ENCODE measurements at places on chromosomes 1 and 21.

DNA sequence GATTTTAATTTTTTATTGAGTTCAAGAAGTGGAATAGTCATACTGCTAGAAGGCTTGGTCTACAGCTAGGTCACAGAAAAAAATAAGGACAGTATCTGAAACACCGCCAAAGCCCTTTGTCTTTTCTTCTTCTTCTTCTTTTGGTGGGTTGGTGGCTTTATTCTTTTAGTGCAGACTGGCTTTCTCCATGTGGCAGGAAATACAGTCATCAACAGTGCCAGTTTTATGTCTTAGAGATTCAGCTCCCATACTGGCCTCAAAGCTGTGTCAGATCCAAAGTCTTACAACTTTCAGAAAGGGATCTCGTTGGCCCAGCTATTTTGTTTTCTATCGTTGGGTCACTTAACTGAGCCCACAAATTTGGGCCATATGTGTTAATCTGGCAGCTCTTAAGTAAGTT is 58.2 kb downstream of the FNBP1L start:
- DNase-seq, result no peak

DNA sequence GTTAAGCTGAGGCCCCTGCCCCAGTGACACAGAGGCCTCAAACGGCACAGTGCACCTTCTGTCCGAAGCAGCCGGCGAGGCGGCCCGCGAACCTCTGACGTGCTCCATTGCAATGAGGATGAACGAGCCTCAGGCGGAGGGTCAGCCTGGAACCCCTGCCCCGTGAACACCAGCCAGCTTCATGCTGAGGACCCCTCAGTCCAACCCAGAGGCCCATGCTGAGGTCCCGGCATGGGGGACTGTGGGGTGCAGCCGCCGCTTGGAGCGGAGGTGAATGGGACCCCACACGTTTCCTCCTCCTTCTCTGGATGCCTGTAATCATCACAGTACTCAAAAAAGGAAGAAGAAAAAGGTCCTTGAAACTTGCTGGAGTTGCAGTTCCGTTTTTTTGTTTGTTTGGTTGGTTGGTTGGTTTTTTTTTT is 62.1 kb downstream of the PRKCZ start:
- DNase-seq, result no peak

- no peak for DNase-seq
These were observed 6.3 kb downstream of the INTS11 start for GRCh38 chr1:1318131-1318652.

DNA sequence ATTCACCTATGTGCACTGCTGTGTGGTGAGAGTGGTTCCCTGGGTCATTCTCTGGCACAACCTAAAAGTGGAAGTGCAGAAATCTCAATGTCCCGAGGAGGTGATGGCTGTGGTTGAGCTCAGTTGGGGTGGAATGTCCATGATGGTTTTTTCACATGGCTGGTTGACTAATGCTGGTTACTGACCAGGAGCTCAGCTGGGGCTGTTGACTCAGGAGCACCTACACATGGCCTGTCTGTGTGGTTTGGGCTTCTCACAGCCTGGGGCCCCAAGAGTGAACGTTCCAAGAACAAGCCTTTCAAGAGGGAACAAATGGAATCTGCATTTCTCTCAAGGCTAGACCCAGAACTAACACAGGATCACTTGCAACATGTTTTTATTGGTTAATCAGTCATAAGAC is 6.4 kb upstream of the KANK4 start:
- DNase-seq, result no peak

DNA sequence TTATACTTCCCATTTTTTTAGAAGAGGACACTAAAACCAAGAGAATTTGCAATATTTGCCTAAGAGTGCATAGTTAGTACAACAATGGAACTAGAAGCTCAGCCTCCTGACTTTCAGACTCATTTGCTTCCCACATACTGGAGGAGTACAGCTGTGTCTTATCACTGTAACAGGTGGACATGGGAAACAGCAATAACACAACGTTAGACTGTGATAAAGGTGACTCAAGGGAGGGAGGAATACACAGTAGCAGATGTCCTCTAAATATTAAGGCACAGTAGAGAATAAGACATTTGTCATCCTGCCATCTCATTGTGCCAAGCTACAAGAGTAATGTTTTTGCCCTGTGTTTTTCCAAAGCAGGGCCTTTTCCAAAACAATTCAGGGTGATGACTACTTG is 55.4 kb upstream of the JAK1 start:
- DNase-seq, result no peak

DNA sequence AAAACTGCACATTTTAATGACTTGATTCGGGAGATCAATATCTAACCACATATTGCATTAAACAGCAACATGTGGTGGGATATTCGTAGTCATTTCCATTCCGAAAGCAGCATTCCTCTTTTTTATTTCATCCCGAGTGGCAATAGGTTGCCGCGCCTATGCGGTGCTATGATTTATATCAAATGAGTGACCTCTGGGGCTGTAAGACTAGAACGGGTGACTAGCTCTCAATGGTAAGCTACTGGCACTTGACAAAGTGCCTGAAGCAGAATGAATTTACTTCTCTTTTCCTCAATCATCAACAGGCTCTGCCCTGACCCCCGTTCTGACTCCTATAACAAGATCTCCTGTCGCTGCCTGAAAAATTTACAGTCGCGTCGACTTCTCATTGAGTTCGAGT is 162.3 kb downstream of the ZNF281 start:
- DNase-seq, result no peak

- DNase-seq, result no peak
These were observed 33.9 kb downstream of the COQ8A start for GRCh38 chr1:226973898-226974543.
